ENCODE measurements at places on chromosomes 6 and 20.

- no peak for DNase-seq
Measured at GRCh38 chr6:946546-946945, 253.6 kb upstream of the EXOC2 start.

DNA sequence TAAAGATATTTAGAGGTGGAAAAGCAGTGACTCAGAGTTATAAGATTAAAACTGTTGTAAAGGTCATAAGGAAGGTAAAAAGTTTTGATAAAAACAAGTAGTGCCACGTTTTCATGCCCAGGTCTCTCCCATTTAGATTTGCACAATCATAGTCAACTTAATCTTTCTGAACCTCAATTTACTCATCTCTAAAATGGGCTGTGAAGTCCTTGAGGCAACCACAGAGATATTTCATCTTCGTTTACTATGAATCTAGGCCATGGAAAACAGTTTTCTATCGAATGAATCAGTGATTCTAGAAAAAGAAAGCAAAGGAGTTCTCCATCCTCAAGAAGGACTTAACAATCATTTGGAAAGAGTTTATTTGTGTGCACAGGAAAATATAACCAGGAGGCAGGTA, 190.2 kb downstream of the EDN1 start:
- DNase-seq: no peak

DNA sequence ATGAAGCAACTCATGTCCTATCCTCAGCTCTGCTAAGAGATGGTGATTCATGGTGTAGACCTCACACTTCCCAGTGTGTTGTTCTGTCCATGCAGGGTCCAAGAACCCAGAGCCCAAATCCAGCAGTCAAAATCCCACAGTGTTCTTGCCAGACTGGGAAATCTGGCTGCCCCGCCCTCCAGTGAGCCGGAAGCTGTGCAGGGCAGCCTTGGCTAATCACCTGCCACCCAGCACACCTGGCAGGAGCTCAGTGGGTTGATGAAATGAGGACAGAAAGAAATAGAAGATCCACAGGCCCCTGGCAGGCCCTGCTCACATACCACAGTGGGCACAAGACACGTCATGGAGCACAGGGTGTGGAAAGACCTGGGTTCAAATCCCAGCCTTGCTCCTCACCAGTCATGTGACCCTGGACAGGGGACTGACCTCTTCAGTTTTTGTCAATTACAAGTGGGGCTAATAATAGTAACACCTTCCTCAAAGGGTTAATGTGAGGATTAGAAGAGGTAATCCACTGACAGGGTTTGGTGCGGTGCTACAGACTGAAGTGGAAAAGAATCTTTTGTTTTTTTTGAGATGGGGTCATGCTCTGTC, 13.6 kb upstream of the GUCA1A start:
- no peak for DNase-seq

- DNase-seq: no peak
Measured at GRCh38 chr20:48198929-48199451, 413.7 kb upstream of the SULF2 start.

GRCh38 chr6:127878115-127878514, 22.7 kb downstream of the THEMIS start:
- no peak for DNase-seq

DNA sequence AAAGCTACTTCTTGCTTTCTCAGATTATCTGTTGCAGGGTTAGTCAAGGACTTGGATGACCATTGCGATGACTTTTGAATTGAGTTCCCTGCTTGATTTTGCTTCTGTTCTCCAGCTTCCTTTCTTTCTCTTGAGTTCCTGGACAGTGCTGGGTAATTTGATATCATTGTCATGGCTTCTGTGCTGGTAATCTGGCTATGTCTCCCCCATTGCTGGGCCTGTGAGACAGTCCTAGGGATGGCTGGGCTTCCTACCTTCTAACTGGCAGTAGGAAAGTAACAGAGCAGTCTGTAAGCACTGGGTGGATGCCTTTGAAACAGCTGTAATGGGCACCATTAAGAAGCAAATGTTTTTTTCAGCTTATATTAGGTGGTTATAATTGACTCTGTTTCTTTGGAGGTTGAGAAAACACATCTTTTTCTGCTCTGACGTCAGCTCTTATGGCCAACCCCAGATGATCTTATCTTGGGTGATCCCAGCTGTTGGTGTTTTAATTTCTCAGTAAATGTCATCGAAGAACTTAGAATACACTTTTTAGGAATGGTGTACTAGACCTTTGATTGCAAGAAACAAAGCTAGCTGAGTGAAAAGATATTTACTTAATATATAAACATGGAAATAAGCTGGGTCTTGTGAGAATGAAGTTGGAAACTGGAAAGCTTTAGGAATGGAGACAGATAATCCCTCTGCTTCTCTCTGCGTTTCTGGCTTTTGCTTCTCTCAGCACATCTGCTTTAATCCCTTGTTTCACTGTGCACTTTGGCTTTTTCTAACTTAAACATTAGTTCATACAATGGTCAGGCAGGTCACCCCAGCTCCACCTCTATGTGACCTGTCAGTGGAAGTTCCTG, 195.0 kb upstream of the MAN1A1 start:
- no peak for DNase-seq

DNA sequence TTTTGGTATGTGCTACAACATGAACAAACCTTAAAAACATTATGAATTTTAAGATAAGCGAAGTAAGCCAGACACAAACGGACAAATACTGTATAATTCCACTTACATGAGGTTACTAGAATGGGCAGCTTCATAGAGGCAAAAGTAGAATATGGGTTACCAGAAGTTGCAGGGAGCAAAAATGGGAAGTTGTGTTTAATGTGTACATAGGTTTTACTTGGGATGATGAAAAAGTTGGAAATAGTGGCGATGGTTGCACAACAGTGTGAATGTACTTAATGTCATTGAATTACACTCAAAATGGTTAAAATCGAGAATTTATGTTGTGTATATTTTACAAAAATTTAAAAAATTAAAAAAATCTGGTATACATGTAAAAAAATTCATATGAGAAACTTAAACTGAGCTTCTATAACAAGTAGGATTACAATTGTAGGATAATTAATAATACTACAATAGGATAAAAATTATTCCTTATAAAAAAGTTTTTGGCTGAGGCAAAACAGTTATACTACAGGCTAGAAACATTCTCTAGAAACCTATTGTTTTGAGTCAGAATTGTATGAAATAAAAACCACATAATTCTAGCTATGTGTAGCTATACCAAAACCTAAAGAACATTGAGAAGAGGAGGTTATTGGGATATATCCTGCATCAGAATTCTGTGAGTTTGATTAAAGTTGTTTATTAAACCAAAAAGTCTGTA, 24.8 kb upstream of the DYNLRB1 start:
- peak; percentile 30 for DNase-seq

DNA sequence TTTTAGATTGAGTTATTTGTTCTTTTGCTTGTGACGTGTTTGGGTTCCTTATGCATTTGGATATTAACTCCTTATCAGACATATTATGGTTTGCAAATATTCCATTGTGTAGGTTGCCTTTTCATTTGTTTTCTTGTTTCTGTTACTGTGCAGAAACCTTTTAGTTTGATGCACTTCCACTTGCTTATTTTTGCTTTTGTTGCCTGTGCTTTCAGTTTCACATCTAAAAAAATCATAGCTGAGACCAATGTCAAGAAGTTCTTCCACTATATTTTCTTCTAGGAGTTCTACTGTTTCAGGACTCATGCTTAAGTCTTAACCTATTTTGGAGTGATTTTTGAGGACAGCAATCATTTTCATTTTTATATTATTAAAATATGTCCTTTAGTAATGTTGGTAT, 113.5 kb downstream of the EPM2A start:
- DNase-seq: no peak

DNA sequence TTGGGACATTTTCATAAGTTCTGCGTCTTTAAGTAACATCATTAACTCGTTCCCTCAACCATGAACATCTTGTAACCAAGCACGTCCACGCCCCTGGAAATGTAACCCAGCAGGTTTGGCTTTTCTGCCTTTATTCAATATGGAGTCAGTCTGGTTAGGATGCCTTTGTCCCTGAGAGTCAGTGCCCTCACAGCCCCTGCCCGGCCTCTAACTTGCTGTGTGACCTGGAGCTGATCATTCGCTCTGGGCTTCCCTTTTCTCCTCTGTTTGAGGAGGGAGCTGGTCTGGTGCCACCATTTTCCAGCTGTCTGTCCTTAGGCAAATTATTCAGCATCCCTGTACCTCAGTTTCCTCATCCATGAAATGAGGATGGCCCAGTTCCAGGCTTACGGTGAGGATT, 26.5 kb upstream of the ANGPT4 start:
- DNase-seq: no peak

GRCh38 chr20:51037532-51038115, 14.7 kb upstream of the KCNG1 start:
- no peak for DNase-seq

- DNase-seq: no peak
Measured at GRCh38 chr6:83226517-83226916, 33.4 kb downstream of the RWDD2A start.

GRCh38 chr6:128327890-128328289, 192.5 kb downstream of the PTPRK start:
- DNase-seq: peak; percentile 73

GRCh38 chr20:50510706-50511542, 741 bp downstream of the PTPN1 start:
- peak; percentile 16 for DNase-seq

GRCh38 chr6:36095497-36096391, 34.6 kb upstream of the MAPK13 start:
- no peak for DNase-seq

DNA sequence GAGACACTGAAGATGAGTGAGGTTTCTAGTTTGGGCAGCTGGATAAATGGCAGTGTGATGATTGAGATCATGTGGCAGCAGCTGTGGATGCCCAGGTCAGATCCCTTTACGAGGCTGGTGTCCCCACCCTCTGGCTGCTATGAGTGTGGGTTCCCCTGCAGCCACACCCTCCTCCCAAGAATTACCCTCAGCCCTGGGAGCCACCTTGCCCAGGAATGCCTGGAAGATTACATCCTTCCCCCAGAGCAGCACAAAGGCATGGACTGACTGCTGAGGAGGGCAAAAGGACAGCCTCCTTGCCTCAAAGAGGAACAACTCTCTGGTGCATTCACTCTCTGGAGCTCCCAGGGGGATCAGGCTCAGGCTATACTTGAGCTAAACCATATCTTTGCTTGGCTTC, 15.0 kb upstream of the PKHD1 start:
- no peak for DNase-seq

DNA sequence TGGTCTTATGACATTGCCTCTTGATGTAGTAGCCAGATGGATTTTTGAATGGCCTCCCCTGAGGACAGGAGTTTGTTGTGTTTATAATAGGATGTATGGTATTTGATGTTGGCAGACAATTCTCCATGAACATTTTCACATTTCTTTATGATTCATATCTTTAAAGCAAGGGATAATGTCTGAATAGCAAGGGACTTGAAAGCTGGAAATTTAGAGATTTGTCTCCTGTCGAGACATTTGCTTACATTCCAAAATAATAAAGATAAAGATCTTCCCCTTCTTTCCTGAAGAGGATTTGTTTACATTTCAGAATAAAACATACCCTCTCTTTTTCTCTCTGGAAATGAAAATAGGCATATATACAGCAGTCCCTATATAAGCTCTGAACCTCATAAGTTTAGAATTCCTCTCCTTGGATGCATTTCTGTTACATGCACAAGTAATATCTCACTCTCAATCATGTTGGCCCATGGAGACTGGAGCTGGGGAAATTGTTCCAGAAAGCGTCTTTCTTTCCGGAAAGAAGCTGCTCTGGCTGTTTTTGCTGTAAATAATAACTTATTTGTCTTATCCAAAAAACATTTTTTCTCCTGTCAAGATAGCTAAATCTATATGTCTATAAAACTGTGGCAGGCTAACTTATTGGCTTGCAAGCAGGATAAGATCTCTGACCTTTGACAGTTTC, 42.5 kb upstream of the ASCC3 start:
- DNase-seq: no peak

DNA sequence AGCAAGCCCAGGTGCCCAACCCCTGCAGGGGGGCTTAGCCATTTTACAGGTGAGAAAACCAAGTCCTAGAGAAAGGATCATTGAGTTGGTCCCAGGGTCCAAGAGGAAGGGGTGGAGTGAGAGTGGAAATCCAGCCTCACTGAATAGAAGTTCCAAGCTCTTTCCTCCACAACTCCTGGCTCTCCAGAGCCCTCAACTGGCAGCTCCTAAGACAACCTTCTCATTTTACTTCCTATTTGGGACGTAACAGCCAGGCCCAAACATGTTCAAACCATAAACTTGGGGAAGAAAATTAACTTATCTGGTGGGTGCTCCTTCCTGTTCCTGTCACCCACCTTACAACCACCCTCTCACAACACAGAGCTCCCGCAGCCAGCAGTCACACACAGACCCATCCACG, 57.9 kb downstream of the PRND start:
- DNase-seq: no peak
